ENCODE measurements at places on chromosomes 13 and 19.

DNA sequence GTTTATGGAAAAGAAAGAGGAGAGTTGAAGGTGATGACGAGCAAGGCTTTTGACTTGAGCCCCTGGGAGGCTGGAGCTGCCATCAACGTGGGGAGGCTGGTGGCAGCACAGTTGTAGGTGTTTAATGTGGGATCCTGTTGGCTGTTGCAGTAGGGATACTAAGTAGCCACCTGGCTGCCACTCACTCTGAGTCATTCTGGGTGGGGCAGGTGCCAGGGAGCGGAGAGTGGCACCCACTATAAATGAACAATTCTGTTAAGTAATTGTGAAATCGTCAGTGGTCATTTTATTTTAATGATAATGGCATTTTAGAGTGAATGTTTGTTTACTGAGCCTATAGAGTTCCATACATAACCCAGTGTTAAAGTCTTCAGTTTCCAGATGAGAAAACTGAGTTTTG is 9.8 kb downstream of the ZNF317 start:
- DNase-seq: no peak

DNA sequence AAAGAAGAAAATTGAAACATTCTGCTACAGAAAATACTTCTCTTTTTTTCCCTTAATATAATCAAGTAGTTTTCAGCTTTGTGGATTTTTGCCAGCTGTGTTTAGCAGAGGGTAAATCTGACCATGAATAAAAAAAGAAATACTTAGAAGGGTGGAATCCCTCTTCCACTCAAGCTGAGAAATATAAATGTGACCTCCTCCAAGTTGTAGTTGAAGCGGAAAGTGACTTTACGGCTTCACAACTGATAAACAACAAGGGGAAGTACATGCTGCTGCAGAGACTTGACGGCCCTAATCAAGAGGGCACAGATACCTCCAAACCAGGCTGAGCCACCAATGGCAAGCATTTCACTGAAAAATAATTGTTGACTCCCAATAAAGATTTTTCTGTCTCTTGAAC is 785.0 kb downstream of the SLITRK5 start:
- no peak for DNase-seq

- DNase-seq: no peak
These were observed 16.2 kb downstream of the PPP1R12C start for GRCh38 chr19:55101261-55101660.

DNA sequence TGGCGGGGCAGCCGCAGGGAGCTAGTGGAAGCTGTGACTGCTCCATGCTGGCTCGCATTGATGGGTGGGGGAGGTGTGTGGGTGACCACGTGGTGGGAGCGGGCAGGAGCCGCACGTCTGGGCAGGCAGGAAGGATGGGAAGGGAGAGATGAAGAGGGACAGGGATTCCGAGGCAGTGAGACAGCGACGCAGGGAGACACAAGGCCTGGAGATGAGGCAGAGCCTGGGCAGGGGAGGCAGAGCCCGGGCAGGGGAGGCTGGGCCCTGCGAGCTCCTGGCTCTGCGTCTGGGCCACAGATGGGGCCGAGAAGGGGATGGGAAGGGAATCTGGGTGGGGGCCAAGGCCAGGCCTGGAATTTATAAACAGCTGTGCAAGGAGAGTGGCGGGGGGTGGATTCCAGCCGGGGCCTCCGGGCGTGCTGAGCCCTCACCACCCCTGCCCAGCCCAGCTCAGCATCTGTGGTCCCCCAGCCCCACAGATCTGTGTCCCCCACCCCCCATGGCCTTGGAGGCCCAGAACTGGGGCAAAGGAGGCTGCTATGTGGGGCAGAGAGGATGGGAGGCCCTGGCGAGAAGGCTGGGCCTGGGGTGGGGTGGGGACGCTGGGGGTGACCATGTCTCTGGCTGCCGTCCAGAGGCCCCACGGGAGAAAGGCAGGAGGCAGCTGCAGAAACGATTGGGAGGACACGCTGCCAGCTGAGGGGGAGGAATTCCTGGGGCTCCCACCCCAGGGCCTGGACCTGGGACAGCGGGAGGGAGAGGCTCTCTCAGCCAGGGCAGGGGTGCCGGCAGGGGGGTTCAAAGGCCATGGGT is 6.0 kb downstream of the EHD2 start:
- DNase-seq: no peak

GRCh38 chr19:58355908-58356765 is 2.8 kb upstream of the A1BG start:
- DNase-seq: no peak

GRCh38 chr13:79933389-79933788 is 407.5 kb downstream of the SPRY2 start:
- DNase-seq: no peak

DNA sequence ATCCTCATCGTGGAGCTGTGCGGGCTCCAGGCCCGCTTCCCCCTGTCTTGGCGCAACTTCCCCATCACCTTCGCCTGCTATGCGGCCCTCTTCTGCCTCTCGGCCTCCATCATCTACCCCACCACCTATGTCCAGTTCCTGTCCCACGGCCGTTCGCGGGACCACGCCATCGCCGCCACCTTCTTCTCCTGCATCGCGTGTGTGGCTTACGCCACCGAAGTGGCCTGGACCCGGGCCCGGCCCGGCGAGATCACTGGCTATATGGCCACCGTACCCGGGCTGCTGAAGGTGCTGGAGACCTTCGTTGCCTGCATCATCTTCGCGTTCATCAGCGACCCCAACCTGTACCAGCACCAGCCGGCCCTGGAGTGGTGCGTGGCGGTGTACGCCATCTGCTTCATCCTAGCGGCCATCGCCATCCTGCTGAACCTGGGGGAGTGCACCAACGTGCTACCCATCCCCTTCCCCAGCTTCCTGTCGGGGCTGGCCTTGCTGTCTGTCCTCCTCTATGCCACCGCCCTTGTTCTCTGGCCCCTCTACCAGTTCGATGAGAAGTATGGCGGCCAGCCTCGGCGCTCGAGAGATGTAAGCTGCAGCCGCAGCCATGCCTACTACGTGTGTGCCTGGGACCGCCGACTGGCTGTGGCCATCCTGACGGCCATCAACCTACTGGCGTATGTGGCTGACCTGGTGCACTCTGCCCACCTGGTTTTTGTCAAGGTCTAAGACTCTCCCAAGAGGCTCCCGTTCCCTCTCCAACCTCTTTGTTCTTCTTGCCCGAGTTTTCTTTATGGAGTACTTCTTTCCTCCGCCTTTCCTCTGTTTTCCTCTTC is 6.3 kb downstream of the MYADM start:
- DNase-seq: no peak

DNA sequence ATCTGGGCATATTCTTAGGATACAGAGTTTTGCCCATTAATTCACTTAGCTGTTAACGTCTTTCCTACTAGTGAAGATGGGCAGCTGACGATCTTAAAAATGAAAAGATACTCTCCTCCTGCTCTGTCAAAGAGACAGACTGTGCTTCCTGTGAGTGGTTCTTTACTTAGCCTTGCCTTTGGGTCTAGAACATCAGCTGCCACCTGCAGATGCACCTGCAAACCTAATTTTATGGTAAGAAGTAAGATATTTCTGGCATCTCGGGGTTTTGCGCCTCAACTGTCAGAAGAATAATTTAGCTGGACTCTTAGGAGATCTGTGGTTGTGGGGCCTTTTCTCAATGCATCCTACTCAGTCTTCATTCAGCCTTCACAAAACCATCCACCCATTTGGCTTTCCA is 36.2 kb downstream of the TRPC4 start:
- DNase-seq: no peak

- peak; percentile 55 for DNase-seq
These were observed 758 bp upstream of the CACNG7 start for GRCh38 chr19:53908106-53908934.

- DNase-seq: peak; percentile 34
These were observed 5.2 kb downstream of the TRAPPC5 start for GRCh38 chr19:7685546-7686445.

DNA sequence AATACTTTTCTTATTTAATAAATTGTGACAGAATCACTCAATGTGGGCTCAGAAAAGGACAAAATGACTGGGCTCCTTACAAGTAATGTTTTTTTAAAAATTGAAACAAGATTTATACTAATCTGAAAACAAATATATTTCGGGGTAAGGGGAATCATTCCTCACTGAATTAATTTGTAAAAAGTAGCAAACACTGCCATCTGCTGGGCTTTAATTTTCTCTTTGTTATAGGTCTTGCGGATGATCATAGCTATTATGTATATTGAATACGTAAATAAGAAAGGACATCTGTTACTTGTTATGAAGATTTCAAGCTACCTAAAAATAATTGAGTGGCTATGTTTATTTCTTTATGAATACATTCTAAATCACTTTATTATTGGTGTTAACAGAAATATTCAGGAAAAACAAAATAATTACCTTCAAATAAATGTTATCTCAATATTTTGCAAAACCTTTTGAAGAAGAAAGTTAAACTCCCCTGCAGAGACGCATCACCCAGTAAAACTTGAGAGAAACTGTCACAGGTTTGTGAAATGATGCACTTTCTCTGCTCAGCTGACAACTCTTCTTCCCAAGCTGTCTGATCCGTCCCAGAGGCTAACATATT is 17.8 kb upstream of the ENOX1 start:
- peak; percentile 84 for DNase-seq

- no peak for DNase-seq
These were observed 257.5 kb downstream of the PCDH9 start for GRCh38 chr13:66972659-66973058.

- DNase-seq: no peak
These were observed 228.5 kb downstream of the NDFIP2 start for GRCh38 chr13:79709471-79709870.

- no peak for DNase-seq
These were observed 135.5 kb downstream of the IRS2 start for GRCh38 chr13:109650861-109651260.

- no peak for DNase-seq
These were observed 2.0 kb downstream of the EXOC3L2 start for GRCh38 chr19:45243144-45243732.

GRCh38 chr13:51624695-51625345 is 40.6 kb downstream of the WDFY2 start:
- DNase-seq: no peak

DNA sequence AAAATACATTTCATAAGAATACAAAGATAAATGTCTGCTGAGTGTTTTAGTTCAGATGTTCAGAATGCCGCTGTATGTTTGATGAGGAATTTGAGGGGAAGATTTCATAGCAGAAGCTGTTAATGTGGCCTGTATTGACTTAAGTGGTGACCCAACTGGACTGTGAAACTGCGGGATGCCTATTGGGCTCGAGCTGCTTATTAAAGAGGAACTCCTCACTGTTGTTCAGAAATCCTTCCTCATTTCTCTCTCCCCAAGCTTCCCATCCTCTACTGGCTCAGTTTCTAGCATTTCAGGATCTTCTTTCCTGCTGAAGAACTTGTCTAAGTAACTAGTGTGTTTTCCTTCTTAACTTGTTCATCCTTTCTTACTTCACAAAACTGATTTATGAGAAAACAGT is 20.4 kb downstream of the DGKH start:
- no peak for DNase-seq

DNA sequence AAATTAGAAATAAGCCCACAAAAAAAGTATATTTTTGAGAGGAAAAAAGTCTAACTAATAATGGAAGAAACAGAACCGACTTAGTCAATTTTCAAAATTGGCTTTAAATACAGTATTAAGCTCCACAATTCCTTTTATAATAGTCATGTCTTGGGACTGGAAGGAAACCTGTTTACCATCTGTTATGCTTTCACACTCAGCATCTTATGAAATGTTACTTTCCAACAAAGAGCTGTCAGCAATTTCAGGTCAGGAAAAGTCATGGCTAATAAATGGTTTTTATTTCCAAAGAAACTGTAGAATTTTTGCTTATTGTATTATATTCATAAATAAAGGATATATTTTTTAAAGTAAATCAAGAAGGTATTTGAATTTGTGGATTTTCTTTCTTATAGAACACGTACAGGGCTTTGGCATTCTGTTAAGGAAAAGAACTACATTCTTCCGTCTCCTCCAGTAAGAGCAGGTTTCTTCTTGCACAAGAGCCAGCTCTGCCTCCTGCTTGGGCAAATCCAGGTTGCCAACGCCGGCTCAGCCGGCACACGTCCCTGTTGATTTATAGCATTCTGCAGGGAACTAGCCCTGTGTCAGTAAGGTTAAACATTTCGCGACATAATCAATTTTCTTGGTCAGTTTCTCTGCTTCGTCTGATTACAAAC is 52.9 kb upstream of the GPR12 start:
- no peak for DNase-seq

- DNase-seq: no peak
These were observed 973.9 kb upstream of the PRR20A start for GRCh38 chr13:56166864-56167263.

DNA sequence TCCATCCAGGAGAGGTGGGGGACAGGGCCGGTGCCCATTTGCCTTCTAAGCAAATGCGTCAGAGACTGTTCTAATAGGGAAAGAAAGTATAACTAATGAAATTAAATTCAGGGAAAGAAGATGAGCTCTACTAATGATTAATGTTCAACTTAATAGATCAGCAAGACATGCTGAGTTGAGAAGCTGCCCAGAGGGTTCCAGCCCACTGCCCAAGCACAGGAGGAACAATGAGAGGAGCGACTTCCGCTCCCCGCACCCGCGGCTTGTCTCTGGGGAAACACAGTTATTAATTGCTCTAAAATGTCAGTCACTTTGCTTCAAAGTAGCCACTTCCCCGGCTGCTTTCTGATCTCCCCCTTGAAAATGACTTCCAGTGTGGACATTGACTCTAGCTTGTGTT is 331.3 kb downstream of the UQCRFS1 start:
- no peak for DNase-seq

GRCh38 chr19:49359851-49360820 is 2.1 kb downstream of the TEAD2 start:
- DNase-seq: no peak

DNA sequence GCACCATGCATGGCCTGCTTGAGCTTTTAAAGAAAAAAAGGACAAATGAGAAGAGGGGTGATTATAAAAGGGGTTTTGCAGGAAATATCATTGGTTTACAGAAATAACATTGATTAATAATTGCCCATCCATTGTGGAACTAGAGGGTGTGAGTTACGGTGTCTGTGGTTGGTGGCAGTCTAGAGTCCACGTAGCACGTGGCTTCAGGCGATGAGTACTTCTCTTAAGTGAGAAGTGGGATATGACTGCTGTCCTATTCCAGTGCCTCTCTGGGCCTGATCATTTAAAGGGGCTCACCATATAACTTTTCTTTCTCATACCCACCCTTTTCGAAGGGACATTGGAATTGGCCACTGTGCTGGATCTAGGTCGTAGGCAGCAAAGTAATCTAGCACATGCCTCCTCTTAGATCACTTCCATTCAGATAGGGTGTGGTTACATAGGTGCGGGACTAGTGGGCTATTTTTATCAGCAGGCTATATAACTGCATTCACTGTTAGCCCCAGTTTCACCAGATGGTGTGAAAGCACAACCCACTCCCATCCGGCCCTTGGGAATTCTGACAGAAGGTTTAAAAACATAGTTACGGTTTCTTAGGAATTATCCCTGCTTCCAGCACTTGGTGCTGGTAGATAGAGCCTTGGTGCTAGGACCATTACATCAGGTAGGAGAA is 19.9 kb downstream of the PPP5C start:
- no peak for DNase-seq

DNA sequence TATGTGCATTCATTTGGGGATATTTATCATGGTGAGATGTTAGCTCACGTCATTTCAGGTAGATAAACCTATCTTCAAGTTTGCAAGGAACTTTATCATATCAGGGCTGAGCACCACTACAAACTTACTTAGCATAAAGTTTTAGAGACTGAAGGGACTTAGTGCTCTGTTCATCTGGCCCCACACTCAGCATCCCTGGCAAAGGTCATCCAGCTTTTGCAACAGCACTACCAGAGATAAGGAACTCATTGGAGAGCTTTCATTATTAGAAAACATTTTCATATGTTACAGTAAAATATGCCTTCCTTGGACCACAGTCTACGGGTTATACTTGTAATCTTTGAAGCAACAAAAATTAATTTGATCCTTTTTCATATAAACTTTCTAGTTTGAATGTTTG is 263.4 kb downstream of the POU4F1 start:
- no peak for DNase-seq

- DNase-seq: no peak
These were observed 28.3 kb downstream of the PEX11G start for GRCh38 chr19:7460562-7460966.
